Left hindlimb (tissue), 1 donor: ENCODE measurements at places on chromosomes 4 and X.

DNA sequence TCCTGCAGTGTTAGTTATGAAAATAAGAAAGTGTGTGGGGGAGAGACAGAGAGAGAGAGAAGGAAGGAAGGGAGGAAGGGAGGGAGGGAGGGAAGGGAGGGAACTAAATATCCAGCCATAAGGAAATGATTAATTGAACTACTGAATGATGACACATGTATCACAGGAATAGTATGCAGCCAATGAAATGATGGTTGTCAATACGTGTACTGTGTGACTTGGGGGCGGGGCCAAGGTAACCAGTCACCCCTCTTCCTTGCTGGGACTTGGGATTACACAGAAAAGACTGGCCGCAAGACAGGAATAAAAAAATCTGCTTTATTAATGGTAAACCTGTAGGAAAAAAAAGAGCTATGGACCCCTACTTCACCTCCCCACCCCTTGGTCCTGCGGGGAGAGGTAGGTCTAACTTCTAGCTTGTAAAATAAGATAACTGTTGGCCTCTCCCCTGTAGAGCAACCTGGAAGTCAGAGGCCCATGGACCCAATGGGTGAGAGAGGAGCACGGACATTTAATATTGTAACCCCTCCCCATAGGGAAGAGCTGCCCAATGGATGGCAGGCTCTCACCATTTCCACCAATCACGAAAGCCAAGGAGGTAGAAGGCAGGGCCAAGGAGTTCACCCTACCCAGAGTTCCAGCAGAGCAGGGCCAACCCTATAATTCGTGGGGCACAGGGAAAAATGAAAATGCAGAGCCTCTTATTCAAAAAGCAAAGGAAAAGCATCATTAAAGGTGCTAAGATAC lies 7.4 kb downstream of the PPP2R2C start:
- no peak for DNase-seq

GRCh38 chr4:185728893-185729292 lies 83.1 kb downstream of the SORBS2 start:
- DNase-seq = no peak

- no peak for DNase-seq
Measured at GRCh38 chr4:110211007-110211769, 12.8 kb upstream of the ELOVL6 start.

DNA sequence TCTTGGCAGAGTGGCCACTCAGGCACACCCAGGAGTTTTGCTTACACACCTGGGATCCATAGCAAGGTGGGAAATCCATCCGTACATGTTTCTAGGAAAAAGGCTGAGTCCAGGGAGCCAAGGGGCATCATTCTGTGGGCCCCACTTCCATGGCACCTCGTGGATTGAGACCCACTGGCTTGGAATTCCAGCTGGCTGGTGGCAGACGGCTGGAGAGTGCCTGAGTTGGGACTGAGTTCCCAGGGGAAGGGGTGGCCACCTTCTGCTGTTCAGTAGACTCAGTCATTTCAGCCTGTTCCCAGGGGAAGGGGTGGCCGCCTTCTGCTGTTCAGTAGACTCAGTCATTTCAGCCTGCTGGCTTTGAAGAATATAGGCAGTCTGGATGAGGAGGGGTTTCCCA lies 366.0 kb upstream of the GRIA3 start:
- DNase-seq = no peak

DNA sequence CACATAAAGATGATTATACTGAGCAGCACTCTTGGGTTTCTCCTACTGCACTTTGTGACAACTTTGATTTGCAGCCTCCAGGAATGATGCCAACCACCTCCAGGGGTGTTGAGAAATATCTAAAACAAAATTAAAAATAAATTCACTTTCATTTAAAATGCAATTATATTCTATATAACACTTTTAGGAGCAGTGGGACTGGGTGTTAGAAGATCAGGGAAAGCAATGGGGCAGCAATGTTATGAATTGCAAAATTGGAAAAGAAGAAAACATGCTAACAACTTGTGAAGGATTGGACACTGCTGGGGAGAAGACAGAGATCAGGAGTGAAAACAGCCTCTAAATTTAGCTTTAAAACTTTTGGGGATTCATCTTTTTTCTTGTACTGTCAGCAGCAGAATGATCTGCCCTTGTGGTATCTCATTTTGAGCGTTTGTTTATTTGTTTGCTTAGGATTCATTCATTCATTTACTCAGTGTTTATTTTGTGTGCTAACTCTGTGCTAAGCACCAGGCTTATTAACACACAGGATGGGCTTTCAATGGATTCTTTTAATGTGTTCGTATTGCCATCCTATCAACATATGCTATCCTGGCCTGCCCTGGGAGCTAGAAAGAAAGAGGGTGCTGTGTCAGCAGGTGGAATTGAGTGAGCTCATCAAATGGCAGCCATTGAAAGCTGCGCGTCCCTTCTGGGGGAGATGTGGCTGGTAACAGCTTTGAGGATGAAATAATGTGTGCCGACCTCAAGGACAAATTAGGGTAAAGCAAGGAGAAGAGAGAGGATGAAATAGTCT lies 96.5 kb downstream of the FRMPD4 start:
- no peak for DNase-seq

DNA sequence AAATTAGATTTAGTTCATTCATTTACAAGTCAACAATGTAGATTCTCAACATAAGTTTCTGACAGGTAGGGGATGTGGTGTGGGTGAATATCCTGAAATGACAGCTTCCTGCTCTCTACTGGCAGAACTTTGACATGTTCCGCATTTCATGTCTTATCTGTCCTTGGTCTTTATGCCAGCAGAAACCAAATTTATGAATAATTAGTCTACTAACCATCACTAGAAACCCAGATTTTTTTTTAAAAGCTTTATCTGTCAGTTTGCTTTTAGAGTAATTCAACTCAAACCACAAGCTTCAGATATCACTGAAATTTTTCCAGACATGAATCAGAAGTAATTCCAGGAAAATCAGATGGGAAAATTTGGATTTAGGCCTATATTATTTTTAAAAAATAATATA lies 17.9 kb downstream of the COQ2 start:
- DNase-seq = no peak

DNA sequence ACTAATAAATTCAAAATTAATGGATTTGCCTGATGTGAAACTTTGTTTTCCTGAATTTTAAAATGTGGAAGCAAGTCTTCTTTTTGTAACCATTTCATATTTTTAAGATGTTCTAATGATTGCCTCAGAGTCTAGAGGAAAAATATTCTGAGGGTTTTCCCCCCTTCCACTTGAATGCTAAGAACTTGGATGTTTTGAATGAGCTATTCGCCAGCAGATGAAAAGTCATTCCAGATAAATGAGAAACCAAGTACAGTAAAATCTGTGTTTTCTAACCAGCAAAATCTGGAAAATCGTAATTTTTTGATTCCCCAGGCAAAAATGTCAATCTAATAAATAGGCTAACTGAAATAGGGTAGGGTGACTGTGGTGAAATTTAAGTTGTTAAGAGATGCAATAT lies 45.6 kb downstream of the SLIT2 start:
- DNase-seq = no peak

DNA sequence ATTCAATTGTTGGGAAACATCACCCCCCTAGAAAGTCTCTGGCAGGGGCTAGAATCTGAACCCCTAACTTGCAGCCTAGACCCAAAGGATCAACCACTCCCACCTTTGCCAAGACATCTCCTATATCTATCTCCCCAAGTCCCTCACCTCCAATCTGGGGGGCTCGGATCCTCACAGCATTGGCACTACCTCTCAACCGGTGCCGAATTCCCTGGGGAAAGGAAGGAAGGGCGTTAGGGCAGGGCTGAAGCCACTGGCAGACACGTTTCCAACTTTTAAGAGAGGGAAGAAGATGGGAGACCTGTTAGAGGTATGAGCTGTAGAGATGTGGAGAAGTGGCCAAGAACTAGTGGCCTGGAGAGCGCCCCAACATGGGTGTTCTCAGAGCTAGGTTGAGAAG lies 2.7 kb downstream of the TIMM17B start:
- no peak for DNase-seq

DNA sequence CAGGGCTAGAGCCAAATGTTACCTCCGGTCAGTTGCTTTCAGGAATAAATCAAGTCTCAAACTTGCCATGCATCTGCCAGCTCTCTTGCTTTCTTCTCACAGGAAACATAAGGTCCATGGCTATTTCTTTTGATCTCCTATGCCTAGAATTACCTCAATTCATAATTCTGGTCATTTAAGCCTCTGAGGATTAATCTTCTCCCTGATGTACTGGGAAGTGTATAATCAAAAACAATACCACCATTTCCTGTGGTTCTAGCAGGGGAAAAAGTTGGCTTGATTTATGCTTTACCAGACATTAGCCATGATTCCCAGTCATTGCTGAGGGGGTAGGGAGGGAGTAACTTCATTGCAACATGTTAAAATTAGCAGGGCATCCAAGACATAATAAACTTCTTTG lies 268.7 kb upstream of the EMCN start:
- no peak for DNase-seq

DNA sequence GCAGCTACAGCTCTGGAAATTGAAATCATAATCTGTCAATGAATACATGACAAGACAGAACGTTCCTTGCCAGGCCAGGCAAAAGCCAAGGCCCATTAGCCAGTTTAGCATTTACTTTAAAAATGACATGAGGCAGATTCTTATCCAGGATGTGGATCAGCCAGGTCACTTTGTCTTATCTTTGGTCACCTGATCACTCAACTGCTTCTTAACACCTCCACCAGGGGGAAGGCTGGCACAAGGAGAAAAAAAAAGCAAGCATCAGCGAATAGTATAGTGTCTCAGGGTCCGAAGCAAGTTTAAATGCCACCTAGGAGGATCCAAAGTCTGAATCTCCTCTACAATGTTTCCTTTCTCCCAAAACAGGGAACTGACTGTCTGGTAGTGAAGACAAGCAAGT lies 18.8 kb downstream of the ATP1B4 start:
- no peak for DNase-seq

DNA sequence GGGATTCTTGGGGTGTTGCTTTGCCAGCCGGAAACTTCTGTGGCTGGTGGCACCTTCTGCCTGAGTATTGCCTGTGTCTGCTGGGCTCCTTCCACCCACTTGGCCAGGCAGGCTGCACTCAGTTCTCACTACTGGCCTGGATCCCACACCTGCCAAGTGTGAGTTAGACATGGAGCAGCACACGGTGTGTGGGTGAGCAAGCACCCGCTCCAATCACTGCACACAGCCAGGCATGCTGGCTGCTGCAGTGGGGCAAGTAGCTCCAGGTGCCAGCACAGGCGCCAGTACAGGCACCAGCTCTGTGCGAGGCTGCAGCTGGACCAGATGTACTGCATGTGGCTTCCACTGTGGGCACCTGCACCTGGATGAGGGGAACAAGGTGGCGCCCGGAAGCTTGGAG lies 23.9 kb downstream of the DCUN1D4 start:
- DNase-seq = no peak

DNA sequence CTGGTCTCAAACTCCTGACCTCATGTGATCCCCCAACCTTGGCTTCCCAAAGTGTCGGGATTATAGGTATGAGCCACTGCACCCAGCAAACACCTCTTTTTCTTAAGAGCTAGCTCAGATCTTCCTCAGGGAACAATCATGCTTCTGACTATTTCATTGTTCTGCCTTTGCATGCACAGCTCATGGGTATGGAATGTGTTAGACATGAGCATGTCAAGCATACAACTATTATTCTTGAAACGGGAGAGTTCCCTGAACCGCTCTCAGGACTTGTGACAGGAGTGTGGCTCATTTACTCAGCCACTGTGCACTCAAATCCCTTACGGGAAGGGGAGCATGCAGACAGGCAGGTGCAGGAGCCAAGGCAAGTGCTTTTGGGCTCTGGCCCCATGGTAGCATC lies 231.7 kb upstream of the TAPT1 start:
- no peak for DNase-seq

- no peak for DNase-seq
Measured at GRCh38 chr4:11847167-11847566, 418.5 kb upstream of the HS3ST1 start.

- DNase-seq = peak; percentile 19
Measured at GRCh38 chr4:2827071-2827873, 16.4 kb upstream of the ADD1 start.

GRCh38 chrX:2889045-2889605 lies 40.0 kb downstream of the ARSD start:
- DNase-seq = no peak

- DNase-seq = peak; percentile 74
Measured at GRCh38 chr4:10456595-10457254, 501 bp downstream of the ZNF518B start.

DNA sequence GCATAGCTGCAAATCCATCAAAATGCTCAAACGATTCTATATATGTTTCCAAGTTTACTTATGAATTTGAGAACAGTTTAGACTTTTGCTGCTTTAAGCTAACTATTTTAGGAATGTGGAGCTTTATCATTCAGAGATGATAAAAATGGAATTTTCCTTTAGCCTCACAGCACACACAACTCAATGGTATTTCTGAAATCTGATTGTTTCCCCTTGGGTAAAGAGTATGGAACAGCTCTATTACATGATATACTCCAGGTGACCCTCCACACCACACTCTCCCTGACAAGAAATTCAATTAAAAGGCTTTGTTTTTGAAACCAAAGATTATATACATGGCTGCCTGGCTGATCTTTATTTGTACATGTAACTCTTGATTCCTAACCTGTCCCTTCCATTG lies 120.0 kb downstream of the LUZP4 start:
- DNase-seq = no peak

GRCh38 chrX:12974305-12974795 lies 560 bp upstream of the TMSB4X start:
- DNase-seq = no peak

DNA sequence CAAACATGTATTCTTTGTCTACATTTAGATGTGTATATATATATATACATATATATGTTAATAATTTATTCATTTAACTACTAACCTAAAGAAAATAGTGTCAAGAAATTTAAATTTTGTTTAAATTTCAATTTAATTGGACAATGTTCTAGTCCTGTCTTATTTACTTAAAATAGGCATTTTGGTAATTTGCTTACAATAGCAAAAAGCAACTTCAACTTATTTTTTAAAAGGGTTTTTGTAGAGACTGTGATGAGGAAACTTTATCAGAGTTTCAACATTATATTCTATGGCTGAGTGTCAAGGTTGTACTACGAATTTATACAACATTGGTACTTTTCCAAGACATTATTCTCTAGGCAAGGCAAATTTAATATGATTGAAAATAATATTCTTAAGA lies 212.0 kb upstream of the ARSJ start:
- no peak for DNase-seq
